ENCODE measurements at places on chromosomes 1 and 21.
A peak's percentile ranks its signal among the peaks of the same experiment; 100 is the strongest.

- no peaks in the 10 kb centered on the region for H3K27me3 ChIP-seq
- H3K36me3 ChIP-seq = no peaks in the 10 kb centered on the region
- no peak overlapping the region for H3K27ac ChIP-seq
- H3K4me1 ChIP-seq = no peaks in the 10 kb centered on the region
Measured at GRCh38 chr1:234836776-234837357, 226.9 kb upstream of the IRF2BP2 start.

GRCh38 chr1:177800400-177801088 is 169.3 kb downstream of the SEC16B start:
- H3K36me3 ChIP-seq = no peaks in the 10 kb centered on the region
- H3K4me1 ChIP-seq = no peaks in the 10 kb centered on the region
- no peak overlapping the region for H3K4me3 ChIP-seq
- no peak overlapping the region for H3K27ac ChIP-seq
- DNase-seq = no peak

DNA sequence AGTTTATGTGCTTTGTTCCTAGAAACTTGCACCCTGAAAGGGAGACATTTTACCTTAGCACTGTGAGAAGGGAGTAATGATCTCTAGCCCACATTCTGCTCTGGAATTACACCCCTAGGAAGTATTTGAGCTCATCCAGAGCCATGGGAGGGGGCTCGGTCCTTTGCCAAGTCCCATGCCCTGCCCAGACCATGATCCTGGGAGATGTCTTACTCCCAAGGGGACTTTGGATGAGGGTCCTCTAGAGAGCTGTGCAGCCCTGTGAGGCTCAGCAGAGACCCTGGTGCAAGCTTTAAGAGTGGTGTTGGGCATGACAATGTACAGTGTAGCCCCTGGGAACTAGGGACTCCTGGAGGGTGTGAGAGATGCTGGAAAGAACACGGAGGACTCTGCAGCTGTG is 241.4 kb downstream of the HHAT start:
- no peaks in the 10 kb centered on the region for H3K36me3 ChIP-seq
- H3K4me3 ChIP-seq = no peak overlapping the region
- no peaks in the 10 kb centered on the region for H3K27me3 ChIP-seq

GRCh38 chr21:44273046-44273445 is 11.3 kb upstream of the DNMT3L start:
- H3K4me3 ChIP-seq = no peak overlapping the region
- no peaks in the 10 kb centered on the region for H3K36me3 ChIP-seq
- no peaks in the 10 kb centered on the region for H3K4me1 ChIP-seq
- no peaks in the 10 kb centered on the region for H3K27me3 ChIP-seq
- no peak overlapping the region for H3K27ac ChIP-seq
- no peak for DNase-seq

DNA sequence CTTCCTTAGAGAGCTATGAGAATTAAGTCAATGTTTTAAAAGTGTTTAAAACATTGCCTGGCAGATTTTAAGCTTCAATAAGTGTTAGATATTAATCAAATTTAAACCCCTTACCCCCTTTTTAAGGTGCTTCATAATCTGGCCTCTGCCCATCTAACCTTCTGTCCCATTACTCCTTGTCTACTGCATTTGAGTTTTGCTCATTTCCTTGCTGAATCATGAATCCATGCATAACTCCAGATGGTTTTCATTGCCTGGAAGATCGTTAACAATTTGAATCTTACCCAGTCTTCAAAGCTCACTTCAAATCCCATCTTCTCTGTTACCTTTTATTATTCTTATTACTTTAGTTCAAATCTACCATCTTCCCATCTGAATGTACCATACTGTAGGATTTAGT is 4.6 kb downstream of the HJV start:
- H3K4me3 ChIP-seq = no peak overlapping the region
- peaks cover 8% of the 10 kb centered on the region for H3K4me1 ChIP-seq
- H3K36me3 ChIP-seq = no peaks in the 10 kb centered on the region
- no peak for DNase-seq

- H3K27me3 ChIP-seq = no peaks in the 10 kb centered on the region
- peak overlapping the region; percentile 82 for H3K4me3 ChIP-seq
- peak overlapping the region; percentile 98 for H3K27ac ChIP-seq
- no peak for DNase-seq
Measured at GRCh38 chr21:38806942-38807284, 1.2 kb downstream of the ETS2 start.

- no peak for DNase-seq
- no peaks in the 10 kb centered on the region for H3K4me1 ChIP-seq
- no peaks in the 10 kb centered on the region for H3K27me3 ChIP-seq
- H3K36me3 ChIP-seq = no peaks in the 10 kb centered on the region
- H3K4me3 ChIP-seq = no peak overlapping the region
Measured at GRCh38 chr1:174875306-174875705, 124.4 kb upstream of the CACYBP start.

- no peak overlapping the region for H3K4me3 ChIP-seq
- no peaks in the 10 kb centered on the region for H3K36me3 ChIP-seq
Measured at GRCh38 chr1:9890224-9890731, 19.8 kb downstream of the CTNNBIP1 start.

- no peak overlapping the region for H3K27ac ChIP-seq
- DNase-seq = no peak
- no peaks in the 10 kb centered on the region for H3K4me1 ChIP-seq
- no peaks in the 10 kb centered on the region for H3K27me3 ChIP-seq
Measured at GRCh38 chr1:161736335-161736969, 13.1 kb upstream of the DUSP12 start.

GRCh38 chr1:117591252-117591651 is 14.6 kb upstream of the TENT5C start:
- peaks cover 9% of the 10 kb centered on the region for H3K4me1 ChIP-seq
- H3K27ac ChIP-seq = no peak overlapping the region
- H3K36me3 ChIP-seq = no peaks in the 10 kb centered on the region
- no peaks in the 10 kb centered on the region for H3K27me3 ChIP-seq
- no peak for DNase-seq
- no peak overlapping the region for H3K4me3 ChIP-seq

GRCh38 chr1:161427733-161428516 is 60.2 kb upstream of the CFAP126 start:
- H3K27ac ChIP-seq = no peak overlapping the region
- no peaks in the 10 kb centered on the region for H3K4me1 ChIP-seq
- no peak overlapping the region for H3K4me3 ChIP-seq
- no peaks in the 10 kb centered on the region for H3K27me3 ChIP-seq
- no peaks in the 10 kb centered on the region for H3K36me3 ChIP-seq

- peaks cover 27% of the 10 kb centered on the region for H3K4me1 ChIP-seq
- H3K27ac ChIP-seq = peak overlapping the region; percentile 53
- H3K4me3 ChIP-seq = no peak overlapping the region
- H3K27me3 ChIP-seq = no peaks in the 10 kb centered on the region
- DNase-seq = no peak
Measured at GRCh38 chr21:38165466-38166172, 91.2 kb upstream of the KCNJ15 start.

DNA sequence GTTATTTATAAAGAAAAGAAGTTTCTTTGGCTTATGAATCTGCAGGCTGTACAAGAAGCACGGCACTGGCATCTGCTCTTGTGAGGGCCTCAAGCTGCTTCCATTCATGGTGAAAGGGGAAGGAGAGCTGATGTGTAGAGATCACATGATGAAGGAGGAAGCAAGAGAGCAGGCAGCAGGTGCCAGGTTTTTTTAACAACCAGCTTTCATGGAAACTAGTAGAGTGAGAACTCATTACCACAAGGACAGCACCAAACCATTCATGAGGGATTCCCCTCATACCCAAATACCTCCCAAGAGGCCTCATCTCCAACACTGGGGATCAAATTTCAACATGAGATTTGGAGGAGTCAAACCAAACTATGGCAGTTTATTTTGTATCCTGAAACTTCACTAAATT is 85.8 kb upstream of the CAMK1G start:
- H3K27me3 ChIP-seq = no peaks in the 10 kb centered on the region
- no peak overlapping the region for H3K4me3 ChIP-seq
- no peaks in the 10 kb centered on the region for H3K36me3 ChIP-seq
- no peaks in the 10 kb centered on the region for H3K4me1 ChIP-seq

DNA sequence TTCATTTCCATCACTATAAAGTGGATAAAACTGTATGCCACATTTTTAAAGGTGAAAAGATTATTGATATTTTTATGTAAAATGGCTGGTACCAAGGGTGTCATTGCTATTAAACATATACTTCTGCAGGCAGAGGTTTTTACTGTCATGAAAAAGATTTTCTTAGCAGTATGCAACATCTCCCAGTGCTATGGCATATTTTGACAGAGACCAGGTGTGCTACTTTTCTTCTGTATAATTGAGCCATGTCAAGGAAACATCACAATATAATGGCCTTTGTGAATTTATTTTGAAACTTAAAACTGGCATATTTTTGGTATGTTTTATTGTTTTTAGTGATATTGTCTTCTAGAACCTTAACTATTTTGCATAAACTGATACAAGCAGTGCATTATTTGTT is 216.6 kb upstream of the C1orf105 start:
- H3K4me3 ChIP-seq = no peak overlapping the region
- no peak for DNase-seq
- H3K36me3 ChIP-seq = no peaks in the 10 kb centered on the region
- no peaks in the 10 kb centered on the region for H3K4me1 ChIP-seq
- no peak overlapping the region for H3K27ac ChIP-seq

- H3K4me3 ChIP-seq = no peak overlapping the region
- H3K36me3 ChIP-seq = no peaks in the 10 kb centered on the region
- H3K4me1 ChIP-seq = peaks cover 18% of the 10 kb centered on the region
- no peak for DNase-seq
- H3K27me3 ChIP-seq = no peaks in the 10 kb centered on the region
Measured at GRCh38 chr21:33393348-33393747, 9.9 kb upstream of the IFNGR2 start.

- H3K36me3 ChIP-seq = no peaks in the 10 kb centered on the region
- DNase-seq = no peak
- no peaks in the 10 kb centered on the region for H3K4me1 ChIP-seq
Measured at GRCh38 chr1:69982992-69983391, 222.4 kb downstream of the LRRC40 start.

- H3K4me3 ChIP-seq = no peak overlapping the region
- no peak for DNase-seq
- no peak overlapping the region for H3K27ac ChIP-seq
- peaks cover 35% of the 10 kb centered on the region for H3K27me3 ChIP-seq
- H3K36me3 ChIP-seq = no peaks in the 10 kb centered on the region
Measured at GRCh38 chr1:6245869-6246496, 2.0 kb downstream of the HES3 start.

- H3K4me3 ChIP-seq = no peak overlapping the region
- no peak for DNase-seq
- H3K27me3 ChIP-seq = no peaks in the 10 kb centered on the region
Measured at GRCh38 chr1:235077571-235078479, 50.8 kb downstream of the TOMM20 start.

DNA sequence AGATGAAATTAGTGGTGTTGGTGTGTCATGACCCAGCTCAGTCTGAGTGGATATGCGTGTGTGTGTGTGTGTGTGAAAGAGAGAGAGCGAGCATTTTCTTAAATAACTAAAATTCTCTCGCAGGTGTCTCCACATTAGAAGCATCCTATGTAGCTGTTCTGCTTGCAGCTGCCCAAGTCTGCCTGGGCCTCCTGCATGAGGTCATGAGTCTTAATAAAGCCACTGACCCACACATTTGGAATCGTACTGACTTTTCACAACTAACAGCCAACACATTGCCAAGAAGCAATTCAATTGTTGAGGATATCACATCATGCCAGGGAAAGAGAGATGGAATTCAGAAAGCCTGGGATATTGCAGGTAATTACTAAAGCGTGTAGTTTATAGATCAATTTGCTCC is 238.2 kb upstream of the AJAP1 start:
- DNase-seq = no peak
- H3K27ac ChIP-seq = no peak overlapping the region
- H3K4me3 ChIP-seq = no peak overlapping the region
- H3K4me1 ChIP-seq = no peaks in the 10 kb centered on the region

DNA sequence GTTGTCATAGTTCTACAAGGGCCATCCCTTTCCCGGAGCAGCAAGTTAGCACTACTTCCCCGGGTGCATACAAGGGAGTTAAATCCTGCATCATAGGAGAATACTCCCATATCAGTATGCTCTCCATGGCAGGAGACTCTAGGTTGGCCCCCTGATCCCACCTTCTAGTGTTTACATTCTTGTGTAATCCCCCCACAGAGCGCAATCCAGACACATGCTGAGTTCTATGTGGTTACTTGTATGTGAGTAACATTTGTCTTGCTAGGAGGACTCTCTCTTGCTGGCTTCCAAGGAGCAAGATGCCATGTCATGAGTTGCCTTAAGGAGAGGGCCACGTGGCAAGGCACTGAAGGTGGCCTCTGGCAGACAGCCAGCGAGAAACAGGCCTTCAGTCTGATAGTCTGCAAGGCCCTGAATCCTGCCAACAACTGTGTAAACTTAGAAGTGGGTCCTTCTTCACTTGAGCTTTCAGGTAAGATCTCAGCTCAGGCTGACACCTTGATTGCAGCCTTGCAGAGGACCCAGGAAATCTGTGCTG is 155.3 kb downstream of the CDC7 start:
- no peak for DNase-seq
- H3K4me1 ChIP-seq = peaks cover 3% of the 10 kb centered on the region
- H3K27ac ChIP-seq = no peak overlapping the region
- H3K4me3 ChIP-seq = no peak overlapping the region
- no peaks in the 10 kb centered on the region for H3K27me3 ChIP-seq

GRCh38 chr1:32742199-32742947 is 39.8 kb upstream of the SYNC start:
- no peaks in the 10 kb centered on the region for H3K27me3 ChIP-seq
- no peaks in the 10 kb centered on the region for H3K36me3 ChIP-seq
- H3K4me1 ChIP-seq = peaks cover 6% of the 10 kb centered on the region
- H3K27ac ChIP-seq = peak overlapping the region; percentile 75

DNA sequence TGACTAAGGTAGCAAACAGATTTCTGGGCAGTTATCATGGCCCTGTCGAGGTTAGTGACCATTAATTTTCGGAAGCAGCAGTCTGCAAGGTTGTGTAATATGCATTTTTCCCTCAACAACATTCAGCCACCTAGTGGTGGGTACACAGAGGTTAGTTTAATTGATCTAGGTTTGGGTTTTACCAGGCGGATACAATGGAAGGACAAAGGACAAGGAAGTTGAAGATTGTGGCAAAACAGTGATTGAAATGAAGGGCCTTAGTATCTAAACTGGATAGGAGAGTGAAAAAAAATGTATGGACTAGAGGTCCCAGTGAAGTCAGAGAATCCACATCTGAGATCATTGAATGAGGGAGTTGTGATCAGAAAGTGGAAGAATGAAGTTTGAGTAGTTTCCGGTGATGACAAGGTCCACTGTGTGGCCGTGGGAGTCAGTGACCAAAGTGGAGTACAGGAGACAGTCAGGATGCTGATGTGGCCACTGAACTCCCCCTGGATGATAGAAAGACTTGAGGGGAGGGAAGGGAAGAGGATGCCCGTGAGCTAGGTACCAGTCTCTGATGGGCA is 2.8 kb downstream of the ARMH1 start:
- H3K4me1 ChIP-seq = peaks cover 13% of the 10 kb centered on the region
- H3K4me3 ChIP-seq = no peak overlapping the region
- no peak for DNase-seq
- H3K27me3 ChIP-seq = no peaks in the 10 kb centered on the region
- H3K27ac ChIP-seq = no peak overlapping the region
- H3K36me3 ChIP-seq = no peaks in the 10 kb centered on the region

GRCh38 chr1:196531737-196532524 is 76.3 kb downstream of the KCNT2 start:
- H3K27ac ChIP-seq = no peak overlapping the region
- no peak for DNase-seq
- no peaks in the 10 kb centered on the region for H3K36me3 ChIP-seq
- no peaks in the 10 kb centered on the region for H3K4me1 ChIP-seq
- H3K27me3 ChIP-seq = no peaks in the 10 kb centered on the region

Measured in thoracic aorta (tissue), 2 donors.